Epithelial cell of prostate (primary cell): ENCODE measurements at places on chromosomes 1 and 21.

DNA sequence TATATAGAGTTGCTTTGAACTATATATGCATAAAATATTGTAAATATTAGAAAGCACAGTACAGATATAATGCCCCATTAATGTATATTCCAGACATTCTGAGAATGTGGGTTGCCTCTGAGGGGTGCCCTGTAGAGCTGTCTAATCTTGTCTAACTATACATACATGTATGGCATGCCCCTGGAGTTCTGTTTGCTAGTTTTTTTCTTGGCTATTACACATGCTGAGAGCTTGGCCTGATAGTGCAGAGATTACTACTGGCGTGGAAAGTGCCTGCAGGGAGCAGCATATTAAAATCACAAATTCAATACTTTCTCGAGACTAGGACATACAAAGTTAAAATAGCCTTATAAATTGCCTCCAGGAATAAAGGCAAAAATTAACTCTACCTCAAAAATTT, 24.1 kb downstream of the KCNA3 start:
- no peak for DNase-seq

DNA sequence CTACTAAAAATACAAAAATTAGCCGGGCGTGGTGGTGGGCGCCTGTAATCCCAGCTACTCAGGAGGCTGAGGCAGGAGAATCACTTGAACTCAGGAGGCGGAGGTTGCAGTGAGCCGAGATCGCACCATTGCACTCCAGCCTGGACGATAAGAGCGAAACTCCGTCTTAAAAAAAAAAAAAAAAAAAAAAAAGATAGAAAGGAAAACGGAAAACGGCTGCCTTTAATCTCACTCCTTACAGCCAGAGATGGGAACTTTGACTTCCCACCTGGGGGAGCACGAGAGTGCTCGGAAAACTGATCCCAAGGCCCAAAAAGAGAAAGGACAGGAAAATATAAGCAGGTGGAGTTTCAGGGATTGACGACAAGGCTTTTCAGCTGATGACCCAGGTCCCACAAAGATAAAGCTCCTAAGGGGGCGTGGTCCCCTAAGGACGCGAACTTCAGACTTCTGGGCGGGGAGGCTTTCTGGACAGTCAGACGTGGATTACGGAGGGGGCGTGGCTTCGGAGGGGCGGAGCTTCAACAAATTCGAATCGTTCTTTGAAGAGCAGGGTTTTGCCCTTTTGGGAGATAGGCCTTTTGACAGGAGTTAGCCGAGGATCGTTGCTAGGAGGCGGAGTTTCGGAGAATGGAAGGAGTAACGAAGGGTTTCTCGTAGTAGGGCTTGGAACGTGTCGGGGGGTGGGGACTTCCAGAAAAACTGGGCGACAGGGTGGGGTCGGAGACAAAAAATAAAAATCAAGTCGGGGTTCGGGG, 958 bp upstream of the CKS1B start:
- DNase-seq, result peak; percentile 89

DNA sequence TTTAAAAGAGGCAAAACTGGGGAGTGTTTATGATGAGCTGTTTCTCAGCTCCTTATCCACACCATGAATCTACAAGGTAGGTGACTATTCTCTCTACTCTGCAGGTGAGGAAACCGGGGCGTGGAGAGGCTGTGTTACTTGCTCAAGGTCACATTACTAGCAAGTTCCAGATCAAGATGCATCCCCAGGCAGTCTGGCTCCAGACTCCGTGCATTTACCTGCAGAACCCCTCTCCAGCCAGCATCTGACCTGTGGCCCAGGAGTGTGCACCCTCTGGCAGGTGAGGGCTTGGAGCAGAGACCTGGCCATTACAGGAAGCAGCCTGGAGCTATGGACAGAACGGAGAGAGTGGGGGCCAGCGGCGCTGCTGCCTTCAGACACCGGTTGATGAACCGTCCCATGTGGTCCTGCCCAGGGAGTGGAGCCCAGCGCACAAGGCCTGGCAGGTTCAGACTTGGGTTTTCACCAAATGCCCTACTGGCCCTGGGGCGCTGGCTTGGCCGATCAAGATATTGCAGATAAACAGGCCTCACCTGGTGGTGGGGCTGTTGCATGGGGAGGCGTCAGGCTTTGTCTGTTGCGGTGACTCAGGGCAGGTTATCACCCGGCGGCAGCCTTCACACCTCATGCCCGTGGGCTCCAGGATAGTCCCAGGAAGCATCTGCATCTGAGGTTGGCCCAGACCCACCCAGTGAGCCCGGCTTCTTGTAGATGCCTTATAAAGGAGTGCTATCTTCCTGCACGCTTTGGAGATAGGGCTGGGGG, 29.2 kb upstream of the WNT4 start:
- no peak for DNase-seq

DNA sequence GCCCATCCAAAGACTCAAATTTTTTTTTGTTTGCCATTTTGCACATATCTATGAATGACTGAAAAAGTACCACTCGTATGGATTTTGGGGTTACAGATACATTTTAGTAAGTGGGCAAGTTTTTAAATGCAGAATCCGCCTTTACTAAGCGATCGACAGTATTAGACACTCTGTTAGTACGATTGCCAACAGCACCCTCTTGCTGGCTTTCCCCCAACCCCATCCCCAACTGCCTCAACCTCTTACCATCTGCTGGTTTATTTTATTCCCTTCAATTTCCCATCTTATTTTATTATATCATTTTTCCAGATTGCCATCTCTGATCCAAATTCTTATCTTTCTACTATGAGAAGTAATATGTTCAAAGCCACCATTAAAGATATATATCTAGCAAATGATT, 244.8 kb downstream of the LRRIQ3 start:
- no peak for DNase-seq

DNA sequence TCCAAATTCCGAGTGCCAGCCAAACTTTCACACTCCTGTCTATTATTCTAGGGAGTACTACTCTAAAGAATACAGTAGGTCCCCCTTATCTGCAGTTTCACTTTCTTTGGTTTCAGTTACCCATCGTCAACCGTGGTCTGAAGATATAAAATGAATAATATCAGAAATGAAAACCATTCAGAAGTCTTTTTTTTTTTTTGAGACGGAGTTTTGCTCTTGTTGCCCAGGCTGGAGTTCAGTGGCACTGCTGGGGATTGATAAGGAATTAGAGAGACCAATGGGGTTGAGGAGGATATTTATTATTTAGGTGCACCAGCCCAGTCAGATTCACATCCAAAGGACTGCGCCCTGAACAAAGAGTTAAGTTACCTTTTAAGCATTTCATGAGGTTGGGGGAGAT, 52.9 kb upstream of the SRSF10 start:
- no peak for DNase-seq

DNA sequence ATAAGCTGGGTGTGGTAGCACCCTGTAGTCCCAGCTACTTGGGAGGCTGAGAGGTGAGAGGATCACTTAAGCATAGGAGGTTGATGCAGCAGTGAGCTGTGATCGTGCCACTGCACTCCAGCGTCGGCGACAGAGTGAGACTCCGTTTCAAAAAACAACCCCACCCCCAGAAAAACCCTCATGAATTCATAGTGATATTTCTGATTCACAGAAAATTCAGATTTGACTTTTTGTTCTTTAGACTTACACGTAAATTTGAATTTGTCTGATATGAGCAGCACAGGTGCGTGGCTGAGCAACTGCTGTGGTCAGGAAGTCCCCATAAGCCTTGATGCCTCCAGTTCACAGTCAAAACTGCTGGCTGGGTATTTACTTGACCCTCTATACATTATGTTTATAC, 10.0 kb upstream of the MORC3 start:
- DNase-seq, result no peak

DNA sequence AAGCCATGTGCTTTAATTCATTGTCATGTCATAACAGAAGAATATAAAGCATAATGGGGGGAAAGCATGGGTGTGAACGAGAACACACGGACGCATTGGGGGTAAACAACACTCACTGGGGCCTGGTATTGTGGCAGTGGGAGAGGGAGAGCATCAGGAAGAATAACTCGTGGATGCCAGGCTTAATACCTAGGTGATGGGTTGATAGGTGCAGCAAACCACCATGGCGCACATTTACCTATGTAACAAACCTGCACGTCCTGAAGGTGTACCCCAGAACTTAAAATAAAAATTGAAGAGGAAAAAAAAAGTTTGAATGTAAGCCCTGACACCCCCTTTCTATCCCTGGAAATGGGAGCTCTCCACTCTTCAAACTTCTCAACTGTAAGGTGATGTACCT, 34.9 kb upstream of the CACHD1 start:
- no peak for DNase-seq

GRCh38 chr1:169390303-169390702, 22.3 kb downstream of the BLZF1 start:
- DNase-seq, result no peak

- no peak for DNase-seq
Measured at GRCh38 chr1:186301448-186301847, 73.6 kb downstream of the TPR start.

- no peak for DNase-seq
Measured at GRCh38 chr1:225182716-225183115, 245.1 kb downstream of the LBR start.

DNA sequence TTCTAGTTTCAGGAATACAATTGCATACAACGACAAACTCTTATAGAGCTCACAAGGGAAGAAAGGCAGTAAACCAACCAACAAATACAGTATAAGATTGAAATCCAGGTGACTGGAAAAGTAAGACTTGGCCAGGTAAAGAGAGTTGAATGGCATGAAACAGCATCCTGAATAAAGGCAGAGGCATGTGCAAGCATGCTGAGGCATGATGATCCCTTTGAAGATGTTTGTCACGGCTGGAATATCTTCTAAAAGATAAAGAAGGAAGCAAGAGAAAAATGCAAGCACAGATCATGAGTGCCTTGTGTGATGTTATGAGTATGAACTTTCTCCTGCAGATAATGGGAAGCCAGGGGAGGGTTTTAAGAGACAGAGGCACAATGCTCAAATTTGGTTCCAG, 83.3 kb upstream of the SPATA6 start:
- peak; percentile 56 for DNase-seq

DNA sequence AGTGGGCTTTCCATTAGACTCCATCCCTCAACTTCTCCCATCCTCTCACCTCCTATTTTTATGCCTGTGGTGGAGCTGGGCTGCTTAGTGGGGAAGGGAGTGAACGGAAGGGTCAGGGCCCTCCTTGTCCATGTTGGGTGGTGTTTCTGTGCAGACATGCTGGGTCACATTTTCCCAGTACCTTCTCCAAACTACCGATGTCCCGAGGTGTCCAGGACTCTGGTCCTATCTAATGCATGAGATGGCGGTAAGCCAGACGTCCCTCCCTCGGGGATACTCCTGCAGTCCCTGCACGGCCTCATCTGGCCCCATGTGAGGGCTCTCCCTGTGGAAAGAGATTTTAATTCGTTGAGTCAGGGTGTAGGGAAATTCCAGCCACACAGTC, 61.0 kb downstream of the OBSCN start:
- DNase-seq, result no peak

GRCh38 chr1:189682591-189682990, 795.1 kb downstream of the BRINP3 start:
- no peak for DNase-seq
